ENCODE measurements at places on chromosomes 7 and 10. TPM values are rescaled to one million over a fixed set of nuclear protein-coding genes. Genes with fewer than 3 reads are reported as not detected.

RELN gene
- 1.5 TPM for total RNA-seq

TM9SF3 gene
- total RNA-seq = 163 TPM

SHTN1 gene
- total RNA-seq = 17.1 TPM

ANXA7 gene
- 144 TPM for total RNA-seq

WNT8B gene
- 0.99 TPM for total RNA-seq

HYCC1 gene
- 19.6 TPM for total RNA-seq

RASSF4 gene
- total RNA-seq = 22.7 TPM

AASS gene
- total RNA-seq = 46.8 TPM

DDX50 gene
- total RNA-seq = 33.9 TPM

SEMA4G gene
- total RNA-seq = 5.0 TPM

H2BK1 gene
- total RNA-seq = not detected

CTAGE15 gene
- total RNA-seq = 2.9 TPM

POLR2J2 gene
- 17.3 TPM for total RNA-seq

GPR22 gene
- not detected for total RNA-seq

FFAR4 gene
- total RNA-seq = 0.13 TPM

WNT16 gene
- total RNA-seq = 0.10 TPM

KNDC1 gene
- 2.2 TPM for total RNA-seq

VSTM4 gene
- 16.0 TPM for total RNA-seq

IGF2BP3 gene
- 0.78 TPM for total RNA-seq

UPK3B gene
- 111 TPM for total RNA-seq

NUTM2D gene
- 9.3 TPM for total RNA-seq

GIMAP5 gene
- 19.2 TPM for total RNA-seq

NEUROD6 gene
- not detected for total RNA-seq

OR9A2 gene
- not detected for total RNA-seq

SLK gene
- total RNA-seq = 66.4 TPM

HYAL4 gene
- 0.23 TPM for total RNA-seq

NPSR1 gene
- total RNA-seq = not detected

MYH16 gene
- not detected for total RNA-seq

Data from ureter (tissue), 1 donor.